ENCODE measurements at places on chromosomes 7 and 10.

- DNase-seq, result no peak
Observed at GRCh38 chr10:74072503-74072902, 74.6 kb downstream of the VCL start.

DNA sequence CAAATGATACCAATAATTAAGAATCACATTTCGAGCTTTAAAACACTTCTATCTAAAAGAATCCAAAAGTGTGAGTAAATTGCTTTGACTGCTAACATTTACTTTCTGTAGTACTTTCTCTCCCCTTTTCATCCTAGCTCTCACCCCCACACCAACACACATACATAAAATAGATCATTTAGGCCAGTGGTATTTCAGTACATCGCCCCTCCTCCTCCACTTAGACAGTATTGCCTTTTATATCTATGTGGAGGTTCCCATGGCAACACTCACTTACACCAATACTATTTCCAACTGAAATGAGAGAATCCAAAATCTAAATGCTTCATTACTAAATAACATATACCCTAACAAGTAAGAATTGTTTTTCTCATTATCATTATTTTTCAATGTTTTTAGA lies 58.9 kb downstream of the HIBADH start:
- peak; percentile 37 for DNase-seq

- DNase-seq, result peak; percentile 56
Observed at GRCh38 chr10:84605802-84606201, 277.4 kb downstream of the CCSER2 start.

GRCh38 chr7:124489925-124490324 lies 275.7 kb downstream of the GPR37 start:
- DNase-seq, result no peak

GRCh38 chr10:11081408-11081807 lies 63.7 kb downstream of the CELF2 start:
- no peak for DNase-seq

DNA sequence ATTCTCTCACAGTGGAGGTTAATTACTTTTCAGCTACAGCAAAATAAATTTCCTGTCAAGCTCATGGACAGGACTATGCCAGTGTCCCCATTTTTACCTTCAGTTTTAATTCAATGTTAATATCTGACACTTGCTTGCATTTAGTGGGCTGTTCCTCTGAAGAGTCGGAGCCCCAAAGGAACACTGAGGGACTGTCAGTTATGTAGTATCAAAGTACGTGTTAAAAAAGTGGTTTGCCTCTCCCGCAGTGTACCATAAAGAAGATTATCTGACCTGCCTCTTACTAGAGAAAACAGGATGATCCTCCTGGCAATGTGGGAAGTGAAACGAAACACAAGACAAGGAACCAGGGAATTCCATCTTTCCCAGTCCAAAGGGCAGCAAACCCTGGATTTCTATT lies 1010.9 kb upstream of the PHF14 start:
- no peak for DNase-seq

- no peak for DNase-seq
Observed at GRCh38 chr10:93087846-93088245, 14.2 kb downstream of the CYP26A1 start.

DNA sequence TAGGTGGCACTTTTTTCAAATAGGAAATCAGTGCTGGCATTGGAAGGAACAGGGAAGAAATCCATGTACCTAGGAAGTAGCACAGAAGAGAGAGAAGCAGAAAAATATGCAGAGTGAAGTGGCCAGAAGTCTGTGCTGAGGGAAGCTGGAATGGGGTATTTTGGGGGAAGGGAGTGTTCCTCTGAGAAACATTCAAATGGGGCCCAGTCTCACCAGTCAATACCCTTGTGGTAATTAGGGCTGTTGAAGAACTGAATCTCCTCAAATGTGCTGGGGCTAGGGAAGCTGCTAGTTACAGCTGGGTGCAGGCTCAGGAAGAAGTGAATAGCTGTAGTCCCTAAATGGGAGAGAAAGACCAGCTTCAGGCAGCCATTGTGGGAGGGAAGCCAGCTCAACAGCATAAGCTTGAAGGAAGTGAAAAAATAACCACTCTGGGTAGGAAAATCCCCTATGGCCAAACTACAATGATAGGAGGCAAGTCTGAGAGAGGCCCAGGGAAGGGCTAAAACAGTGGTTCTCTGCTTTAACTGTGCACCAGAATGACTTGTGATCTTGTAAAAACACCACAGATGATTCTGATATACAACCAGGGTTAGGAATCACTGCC lies 7.6 kb downstream of the NDST2 start:
- DNase-seq, result no peak

- DNase-seq, result peak; percentile 37
Observed at GRCh38 chr10:126013489-126014281, 117.3 kb downstream of the FANK1 start.

DNA sequence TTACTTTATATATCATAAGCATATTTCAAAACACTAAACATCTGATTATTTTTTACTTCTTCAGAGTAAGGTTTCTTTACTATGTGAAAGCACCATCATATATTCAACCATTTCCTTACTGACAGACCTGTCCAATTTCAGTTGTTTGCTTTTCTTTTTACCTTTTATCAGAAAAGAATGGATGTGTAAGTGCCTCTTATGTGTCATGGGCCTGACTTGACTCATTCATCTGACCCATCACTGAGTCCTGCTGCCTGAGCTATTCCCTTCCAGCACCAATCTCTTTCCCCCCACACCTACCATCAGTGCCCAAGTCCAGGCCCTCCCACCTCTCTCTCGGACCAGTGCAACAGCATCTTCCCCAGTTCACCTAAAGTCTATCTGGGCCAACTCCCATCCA lies 41.7 kb upstream of the ARID5B start:
- no peak for DNase-seq

GRCh38 chr10:22780474-22780885 lies 66.1 kb upstream of the PIP4K2A start:
- no peak for DNase-seq
